Endothelial cell of umbilical vein (primary cell): ENCODE measurements at places on chromosomes 16 and 17. TPM values are rescaled to one million over a fixed set of nuclear protein-coding genes. Genes with fewer than 3 reads are reported as not detected.

Gene CES5A
- not detected in 2 replicates for total RNA-seq

Gene SLFN11
- 95.0 and 110 TPM in 2 replicates for total RNA-seq

Gene SRR
- total RNA-seq, result 19.4 and 20.1 TPM in 2 replicates

Gene LITAFD
- total RNA-seq, result not detected in 2 replicates

Gene EMP2
- total RNA-seq, result 18.3 and 25.5 TPM in 2 replicates

Gene CACNG5
- total RNA-seq, result not detected in 2 replicates

Gene TMC8
- total RNA-seq, result 0.99 and 1.3 TPM in 2 replicates

Gene ASB16
- total RNA-seq, result not detected in 2 replicates

Gene MT3
- not detected in 2 replicates for total RNA-seq

Gene IKZF3
- total RNA-seq, result not detected in 2 replicates

Gene MEIOB
- total RNA-seq, result not detected in 2 replicates

Gene COX6A2
- not detected in 2 replicates for total RNA-seq

Gene KRT12
- not detected in 2 replicates for total RNA-seq

Gene HOXB9
- 0.69 and 1.1 TPM in 2 replicates for total RNA-seq

Gene KRT40
- not detected in 2 replicates for total RNA-seq

Gene KRTAP2-2
- not detected in 2 replicates for total RNA-seq

Gene SOCS7
- total RNA-seq, result 10.4 and 11.7 TPM in 2 replicates

Gene SLC5A2
- not detected in 2 replicates for total RNA-seq

Gene C17orf67
- 5.6 and 5.8 TPM in 2 replicates for total RNA-seq

Gene CHRNE
- total RNA-seq, result 0.76 and 0.84 TPM in 2 replicates

Gene NOXO1
- 0.60 TPM in 1 of 2 replicates, not detected in the other for total RNA-seq

Gene NPIPA3
- total RNA-seq, result 1.4 and 3.0 TPM in 2 replicates

Gene KRTAP4-3
- not detected in 2 replicates for total RNA-seq

Gene CDK3
- total RNA-seq, result 6.2 and 8.5 TPM in 2 replicates

Gene NUBP1
- 23.6 and 28.7 TPM in 2 replicates for total RNA-seq

Gene MAP2K3
- 33.2 and 36.3 TPM in 2 replicates for total RNA-seq

Gene HLF
- total RNA-seq, result not detected in 2 replicates

Gene HES7
- total RNA-seq, result 0.51 TPM in 1 of 2 replicates, not detected in the other

Gene EVI2A
- total RNA-seq, result 0.22 TPM in 1 of 2 replicates, not detected in the other

Gene HOXB13
- total RNA-seq, result not detected in 2 replicates

Gene EFNB3
- 1.1 and 1.4 TPM in 2 replicates for total RNA-seq

Gene PRAC1
- not detected in 2 replicates for total RNA-seq

Gene CASKIN1
- 0.35 and 0.58 TPM in 2 replicates for total RNA-seq

Gene CDRT15
- total RNA-seq, result not detected in 2 replicates

Gene KRTAP17-1
- total RNA-seq, result not detected in 2 replicates

Gene MYL4
- total RNA-seq, result 1.9 and 2.0 TPM in 2 replicates

Gene MT1G
- total RNA-seq, result not detected in 2 replicates

Gene WBP2
- total RNA-seq, result 120 and 126 TPM in 2 replicates

Gene CYLD
- total RNA-seq, result 21.5 and 22.2 TPM in 2 replicates

Gene PDE6G
- total RNA-seq, result 1.4 and 1.8 TPM in 2 replicates

Gene C16orf54
- not detected in 2 replicates for total RNA-seq
